Activated T-cell treated with anti-CD3 and anti-CD28 coated beads, Interleukin-2, amount 50 U/mL, for 4 hours (primary cell): ENCODE measurements at places on chromosomes 4 and X. TPM values are rescaled to one million over a fixed set of nuclear protein-coding genes. Genes with fewer than 3 reads are reported as not detected.
A peak's percentile ranks its signal among the peaks of the same experiment; 100 is the strongest.

DNA sequence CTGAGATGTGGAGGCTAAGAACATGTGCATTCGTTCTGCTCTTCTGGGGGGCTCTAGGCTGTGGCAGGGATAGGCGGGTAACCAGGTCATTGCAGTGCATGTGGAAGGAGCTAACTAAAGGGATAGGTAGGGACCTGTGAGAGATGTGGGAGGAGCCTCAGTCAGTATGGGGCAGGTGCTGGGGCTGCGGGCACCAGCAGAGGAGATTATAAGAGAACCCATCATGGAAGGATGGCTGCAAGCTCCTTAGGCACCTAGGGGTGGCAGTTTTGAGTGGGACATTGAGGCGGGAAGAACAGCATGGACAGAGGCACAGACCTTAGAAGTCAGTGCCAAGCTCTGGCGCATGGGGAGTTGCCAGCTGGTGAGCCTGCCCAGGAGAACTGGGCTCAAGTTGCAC is 7.2 kb downstream of the CLDN22 start:
- DNase-seq: no peak

GRCh38 chr4:186701273-186701672 is 22.4 kb downstream of the FAT1 start:
- no peak for DNase-seq

GRCh38 chrX:17674601-17675000 is 62.7 kb upstream of the SCML1 start:
- DNase-seq: no peak

GRCh38 chr4:86968547-86968946 is 33.7 kb downstream of the AFF1 start:
- DNase-seq: no peak

DNA sequence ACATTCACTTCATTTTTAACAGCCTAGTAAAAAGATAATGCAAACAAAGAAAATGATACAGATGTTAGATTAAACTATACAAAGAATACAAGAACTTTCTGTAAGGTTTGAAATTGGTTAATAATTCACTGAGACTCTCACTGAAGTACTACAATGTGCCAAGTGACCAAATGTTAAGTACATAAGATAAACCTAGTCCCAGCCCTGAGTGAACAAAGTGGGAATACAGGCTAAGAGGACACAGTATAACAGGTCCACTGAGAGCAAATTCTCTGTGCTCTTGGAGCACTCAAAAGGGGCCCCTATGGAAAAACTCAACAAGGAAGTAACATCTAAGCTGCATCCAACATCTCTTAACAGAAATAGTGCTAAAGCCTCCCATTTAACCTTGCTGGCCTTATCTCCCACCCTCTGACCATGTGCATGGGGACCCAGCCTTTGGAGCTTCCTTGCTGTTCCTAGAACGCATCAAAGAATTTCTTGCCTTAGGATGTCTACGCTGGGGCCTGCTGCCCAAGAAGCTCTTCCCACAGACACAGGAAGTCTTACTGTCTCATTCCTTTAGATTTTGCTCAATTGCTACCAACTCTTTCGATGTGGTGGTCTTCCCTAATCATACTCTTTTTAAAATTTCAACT is 113.4 kb downstream of the ZAR1 start:
- no peak for DNase-seq

Gene FRMD7
- total RNA-seq: not detected

GRCh38 chr4:122604146-122604545 is 16.7 kb downstream of the IL21 start:
- no peak for DNase-seq

Gene SATL1
- total RNA-seq: not detected

Gene MSX1
- not detected for total RNA-seq

- no peak for DNase-seq
Observed at GRCh38 chrX:105909576-105909975, 87.2 kb downstream of the NRK start.

- peak; percentile 11 for DNase-seq
Observed at GRCh38 chrX:150200820-150201287, 162.3 kb upstream of the MAMLD1 start.

DNA sequence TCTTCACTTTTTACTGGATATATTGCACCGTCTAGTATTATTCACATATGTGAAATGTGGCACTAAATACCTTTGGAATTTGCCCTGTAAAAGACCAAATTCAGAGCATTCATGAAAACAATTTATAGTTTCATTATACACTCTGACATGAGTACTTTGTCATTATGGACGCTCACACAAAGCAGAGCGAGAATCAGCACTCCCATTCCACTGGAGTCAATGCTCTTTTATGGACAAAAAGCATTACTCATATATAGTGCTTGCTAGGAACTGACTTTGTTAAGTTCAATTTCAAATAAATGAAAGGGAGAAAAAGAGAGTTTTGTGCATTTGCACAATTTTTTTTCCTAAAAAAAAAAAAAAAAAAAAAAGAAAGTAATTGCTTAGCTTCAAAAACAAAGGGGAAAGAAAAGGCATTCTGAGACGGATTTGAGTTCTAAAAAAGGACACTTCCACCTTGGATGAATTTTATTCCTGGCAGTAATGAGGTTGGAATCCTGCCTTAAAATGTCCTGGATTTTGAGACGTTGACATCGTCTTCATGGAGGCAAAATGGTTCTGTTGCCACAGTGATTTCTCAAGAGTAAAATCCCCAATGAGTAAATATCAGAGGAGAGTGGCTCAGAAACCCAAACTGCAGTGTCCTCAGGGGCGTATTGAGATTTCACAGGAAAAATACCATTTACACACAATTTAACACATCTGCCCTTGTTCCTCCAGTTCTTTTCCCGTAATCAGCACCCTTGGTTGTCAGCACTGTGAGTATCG is 34.8 kb downstream of the CCDC149 start:
- no peak for DNase-seq

- no peak for DNase-seq
Observed at GRCh38 chr4:62243895-62244294, 1043.8 kb downstream of the ADGRL3 start.

DNA sequence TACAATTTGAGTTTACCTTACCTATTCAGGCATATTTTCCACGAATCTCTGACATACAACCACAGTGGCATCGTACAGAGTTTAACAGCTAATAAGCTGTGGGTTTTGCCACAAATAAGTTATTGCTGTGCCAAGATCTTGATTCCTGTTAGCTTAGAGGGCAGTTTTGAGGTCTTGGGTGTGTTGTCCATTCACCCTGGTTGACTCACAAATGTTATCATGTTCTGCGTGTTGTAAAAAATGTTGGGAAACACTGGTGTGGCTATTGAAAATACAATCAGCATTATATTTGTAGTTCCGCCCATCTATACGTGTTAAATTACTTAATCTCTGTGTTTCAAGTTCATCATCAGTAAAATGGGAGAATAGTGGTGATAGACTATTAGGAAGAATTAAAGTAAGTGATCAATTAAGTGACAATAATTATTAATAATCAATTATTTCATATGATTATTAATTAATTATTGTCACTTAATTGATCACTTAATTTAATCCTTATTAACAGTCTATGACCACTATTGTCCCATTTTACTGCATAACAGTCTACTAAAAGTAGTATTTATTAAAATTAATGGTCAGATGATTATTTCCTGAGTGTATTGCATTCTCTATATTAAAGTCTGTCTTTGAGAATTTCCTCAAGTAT is 96.3 kb downstream of the TMA16 start:
- no peak for DNase-seq

DNA sequence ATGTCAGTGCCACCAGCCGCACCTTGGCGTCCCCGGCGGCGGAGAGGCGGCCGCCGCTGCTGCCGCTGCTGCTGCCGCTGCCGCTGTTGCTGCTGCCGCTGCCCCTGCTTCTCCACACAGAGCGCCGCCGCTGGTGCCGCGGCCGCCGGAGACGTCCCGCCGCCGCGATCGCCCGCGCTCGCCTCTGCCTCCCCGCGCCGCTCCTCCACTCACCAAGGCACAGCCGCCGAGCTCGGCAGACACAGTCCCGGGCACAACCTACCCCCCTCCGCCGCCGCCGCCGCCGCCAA is at the start of gene PPP3CA:
TSS of gene PPP3CA (minus strand) at position 260 of the 290 bp plus-strand sequence.
- no peak for DNase-seq

DNA sequence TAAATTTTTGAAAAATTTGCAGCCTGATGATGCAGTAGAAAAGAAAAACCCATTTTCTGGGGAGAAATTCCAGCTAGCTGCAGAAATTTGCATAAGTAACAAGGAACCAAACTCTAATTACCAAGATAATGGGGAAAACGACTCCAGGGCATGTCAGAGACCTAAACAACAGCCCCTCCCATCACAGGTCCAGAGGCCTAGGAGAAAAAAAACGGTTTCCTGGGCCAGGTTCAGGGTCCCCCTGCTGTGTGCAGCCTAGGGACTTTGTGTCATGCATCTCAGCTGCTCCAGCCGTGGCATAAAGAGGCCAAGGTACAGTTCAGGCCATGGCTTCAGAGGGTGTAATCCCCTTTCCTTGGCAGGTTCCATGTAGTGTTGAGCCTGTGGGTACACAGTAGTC is 733.7 kb upstream of the CT83 start:
- no peak for DNase-seq

DNA sequence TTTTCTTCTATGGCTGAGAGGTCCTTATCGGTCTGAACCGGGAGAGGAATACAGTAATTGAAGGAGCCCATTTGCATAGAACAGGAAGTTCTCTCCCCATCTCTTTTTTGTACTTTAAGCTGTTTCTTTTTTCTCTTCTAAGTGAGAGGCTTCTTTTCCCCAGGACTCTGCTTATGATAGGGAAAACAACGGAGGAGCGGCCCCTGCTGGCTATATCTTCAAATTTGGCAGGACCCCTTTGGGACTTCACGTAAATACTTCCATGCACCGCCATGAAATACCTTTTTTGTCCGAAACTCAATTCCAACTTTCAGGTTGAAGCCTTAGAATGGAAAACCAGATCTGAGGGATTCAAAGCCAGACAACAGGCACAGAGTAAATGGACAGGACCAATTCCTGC is 1153.0 kb upstream of the INTU start:
- no peak for DNase-seq

DNA sequence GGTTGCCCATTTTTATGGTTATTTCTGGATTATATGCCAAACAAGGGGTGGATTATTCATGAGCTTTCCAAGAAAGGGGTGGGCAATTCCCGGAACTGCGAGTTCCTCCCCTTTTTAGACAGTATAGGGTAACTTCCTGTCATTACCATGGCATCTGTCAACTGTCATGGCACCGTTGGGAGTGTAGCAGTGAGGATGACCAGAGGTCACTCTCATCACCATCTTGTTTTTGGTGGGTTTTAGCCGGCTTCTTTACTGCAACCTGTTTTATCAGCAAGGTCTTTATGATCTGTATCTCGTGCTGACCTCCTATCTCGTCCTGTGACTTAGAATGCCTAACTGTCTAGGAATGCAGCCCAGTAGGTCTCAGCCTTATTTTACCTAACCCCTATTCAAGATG is 57.6 kb downstream of the SH3KBP1 start:
- no peak for DNase-seq

GRCh38 chr4:37422102-37422501 is 177.6 kb downstream of the NWD2 start:
- no peak for DNase-seq

DNA sequence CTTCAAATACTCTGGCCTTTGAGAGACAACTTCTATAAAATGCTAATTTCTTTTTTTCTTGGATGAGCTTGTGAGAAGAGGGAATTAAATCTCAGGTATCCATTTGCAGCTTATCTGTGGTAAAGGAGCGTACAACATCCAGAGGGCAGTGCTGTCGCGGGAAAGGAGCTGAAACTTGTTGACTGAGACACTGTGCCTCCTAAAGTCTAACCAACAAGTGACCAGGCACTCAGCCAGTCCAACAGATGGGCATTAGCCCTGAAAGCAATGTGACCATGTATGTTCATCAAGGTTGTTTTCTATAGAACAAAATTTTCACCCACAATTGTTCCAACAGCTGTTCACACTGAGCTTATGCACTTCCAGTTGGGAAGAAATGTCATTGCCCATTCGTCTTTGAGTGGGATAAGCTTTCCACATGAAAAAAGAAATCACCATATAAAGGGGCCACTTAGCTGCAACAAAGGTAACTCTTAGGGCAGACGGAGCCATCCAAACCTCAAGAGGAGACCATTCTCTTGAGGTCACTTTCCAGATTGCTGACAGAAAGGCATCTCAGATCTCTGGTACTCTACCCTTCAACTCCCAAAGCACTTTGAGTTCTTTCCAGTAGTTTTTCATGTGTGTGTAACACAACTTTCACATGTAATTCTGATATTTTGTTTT is 244.8 kb upstream of the NEIL3 start:
- DNase-seq: no peak

- no peak for DNase-seq
Observed at GRCh38 chr4:39312816-39313215, 53.3 kb downstream of the RFC1 start.

DNA sequence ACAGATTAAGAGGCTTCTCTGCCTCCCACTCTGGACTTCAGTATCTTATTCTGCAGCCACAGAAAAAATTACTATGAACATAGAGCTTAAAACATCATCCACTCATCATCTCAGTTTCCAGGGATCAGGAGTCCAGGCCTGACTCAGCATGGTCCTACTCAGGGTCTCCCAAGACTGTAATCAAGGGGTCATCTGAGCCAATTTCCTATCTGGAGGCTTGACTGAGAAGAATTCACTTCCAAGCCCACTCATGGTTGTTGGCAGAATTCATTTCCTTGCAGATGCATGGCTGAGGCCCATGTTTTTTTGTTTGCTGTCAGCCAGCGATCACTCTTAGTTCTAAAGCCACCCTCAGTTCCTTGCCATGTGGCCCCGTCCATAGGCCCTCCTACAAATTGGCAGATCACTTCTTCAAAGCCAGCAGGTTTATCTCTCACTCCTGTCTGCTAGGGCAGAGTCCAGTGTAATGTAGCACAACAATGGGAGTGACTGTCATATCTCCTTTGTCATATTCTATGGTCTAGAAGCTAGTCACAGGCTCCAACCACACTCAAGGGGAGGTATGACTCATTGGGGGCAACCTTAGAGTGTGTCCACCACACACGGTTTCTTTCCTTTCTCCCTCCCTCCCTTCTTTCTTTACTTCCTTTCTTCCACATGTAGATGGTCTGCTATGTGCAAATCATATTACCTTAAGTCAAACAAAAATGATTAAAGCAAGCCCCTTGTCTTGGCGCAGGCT is 251.6 kb downstream of the QDPR start:
- no peak for DNase-seq

GRCh38 chr4:90833706-90834105 is 706.5 kb downstream of the CCSER1 start:
- no peak for DNase-seq

- DNase-seq: no peak
Observed at GRCh38 chr4:52961666-52962412, 99.7 kb downstream of the RASL11B start.

- no peak for DNase-seq
Observed at GRCh38 chr4:1297023-1297395, 7.3 kb downstream of the MAEA start.

GRCh38 chr4:7983296-7983695 is 43.6 kb upstream of the AFAP1 start:
- no peak for DNase-seq

DNA sequence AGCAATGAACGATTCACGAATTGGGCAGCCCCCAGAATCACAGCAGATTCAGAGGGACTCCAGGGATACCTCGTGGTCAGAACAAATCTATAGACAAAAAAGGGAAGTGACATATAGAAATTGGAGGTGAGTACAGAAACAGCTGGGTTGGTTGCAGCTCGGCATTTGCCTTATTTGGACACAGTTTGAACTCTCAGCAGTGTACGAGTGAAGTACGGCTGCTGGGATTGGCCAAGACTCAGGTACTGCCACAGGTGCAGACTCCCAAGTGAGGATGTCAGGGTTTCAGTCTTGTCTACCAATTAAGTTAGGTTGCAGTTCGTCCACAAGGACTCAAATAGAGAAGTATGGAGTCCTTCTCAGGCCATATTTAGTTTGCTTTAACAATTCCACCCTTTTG is 28.2 kb downstream of the HTT-AS start:
- no peak for DNase-seq
